ENCODE measurements at places on chromosomes 7 and 10. TPM values are rescaled to one million over a fixed set of nuclear protein-coding genes. Genes with fewer than 3 reads are reported as not detected.

Gene PPP1R17
- total RNA-seq, result not detected

Gene CYP2C18
- not detected for total RNA-seq

Gene TEX36
- not detected for total RNA-seq

Gene CCAR1
- total RNA-seq, result 28.1 TPM

Gene RBP3
- total RNA-seq, result not detected

Gene GIMAP7
- total RNA-seq, result 16.2 TPM

Gene NFE2L3
- total RNA-seq, result 55.4 TPM

Gene GPR15LG
- not detected for total RNA-seq

Gene EPHA1
- not detected for total RNA-seq

Gene CAMK2G
- total RNA-seq, result 27.2 TPM

Gene OPTN
- 54.1 TPM for total RNA-seq
